ENCODE measurements at places on chromosomes 11 and 22.
A peak's percentile ranks its signal among the peaks of the same experiment; 100 is the strongest.

- peaks cover 13% of the 10 kb centered on the region for H3K36me3 ChIP-seq
- peak overlapping the region; percentile 64 for H3K27ac ChIP-seq
- no peak for DNase-seq
- no peak overlapping the region for H3K4me3 ChIP-seq
- peaks cover 31% of the 10 kb centered on the region for H3K4me1 ChIP-seq
These were observed 38.6 kb upstream of the CARS1 start for GRCh38 chr11:3095712-3096361.

DNA sequence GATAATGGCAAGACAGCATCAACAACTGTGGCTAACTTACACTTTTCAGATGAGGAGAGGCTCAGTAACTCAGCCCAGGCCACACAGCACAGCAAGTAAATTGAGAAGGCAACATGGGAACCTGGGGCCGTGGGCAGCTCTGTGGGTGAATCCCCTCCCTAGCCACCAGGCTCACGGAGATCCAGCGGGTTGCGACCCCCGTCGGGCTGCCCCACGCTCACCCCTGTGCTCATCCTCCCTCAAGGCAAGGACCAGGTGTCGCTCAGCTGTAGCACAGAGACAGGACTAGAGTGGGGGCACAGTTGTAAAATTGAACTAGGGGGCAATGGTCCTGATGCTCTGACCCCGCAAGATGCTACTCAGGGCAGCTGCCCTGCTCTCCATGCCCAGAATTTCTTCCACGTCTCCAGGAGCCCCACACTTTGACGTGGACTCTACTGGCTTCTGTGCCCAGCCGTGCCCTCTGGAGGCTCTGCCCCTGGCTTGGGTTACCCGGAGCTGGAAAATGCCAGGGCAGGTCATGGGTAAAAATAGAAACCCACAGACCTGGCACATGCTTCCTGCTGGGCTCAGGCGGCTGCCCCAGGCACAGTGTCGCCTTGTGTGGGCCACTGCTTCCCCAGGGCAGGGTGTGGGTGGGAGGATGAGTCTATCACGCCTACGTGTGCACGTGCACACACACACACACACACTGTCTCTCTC lies 9.0 kb downstream of the TUBA8 start:
- no peak overlapping the region for H3K27ac ChIP-seq
- no peaks in the 10 kb centered on the region for H3K36me3 ChIP-seq
- H3K4me3 ChIP-seq, result no peak overlapping the region
- no peak for DNase-seq
- peaks cover 5% of the 10 kb centered on the region for H3K4me1 ChIP-seq

- DNase-seq, result no peak
- H3K4me1 ChIP-seq, result peaks cover 5% of the 10 kb centered on the region
- no peaks in the 10 kb centered on the region for H3K36me3 ChIP-seq
- no peak within 1 kb of the TSS for H3K27ac ChIP-seq
These were observed at the start of gene RAG2 for GRCh38 chr11:36598051-36598450. RAG2 (minus strand) TSS chr11:36598236; CDS start chr11:36594168, 4,068 bp downstream.

- H3K4me3 ChIP-seq, result no peak overlapping the region
- H3K36me3 ChIP-seq, result peaks cover 11% of the 10 kb centered on the region
- peak overlapping the region; percentile 23 for H3K27ac ChIP-seq
- H3K4me1 ChIP-seq, result peaks cover 44% of the 10 kb centered on the region
These were observed 28.0 kb downstream of the SWAP70 start for GRCh38 chr11:9691865-9692264.

DNA sequence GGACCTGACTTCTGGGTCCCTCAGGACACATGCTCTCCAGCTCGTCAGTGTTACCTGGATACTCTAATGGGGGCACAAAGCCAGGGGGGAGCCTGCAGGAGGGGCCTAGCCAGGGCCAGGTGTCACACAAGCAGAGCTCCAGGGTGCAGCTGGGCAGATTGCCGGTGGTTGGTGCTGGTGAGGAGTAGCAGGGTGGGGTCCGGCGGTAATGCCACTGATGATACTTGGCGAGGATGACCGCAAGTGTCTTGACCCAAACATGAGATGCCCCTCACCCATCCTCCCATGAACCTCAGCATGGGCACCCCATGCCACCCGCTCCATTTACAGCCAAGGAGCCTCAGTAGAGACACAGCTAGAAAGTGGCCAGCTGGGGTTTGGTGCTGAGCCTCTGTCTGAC lies 15.1 kb upstream of the KCNQ1OT1 start:
- H3K4me3 ChIP-seq, result no peak overlapping the region
- no peak overlapping the region for H3K27ac ChIP-seq
- no peak for DNase-seq
- H3K4me1 ChIP-seq, result no peaks in the 10 kb centered on the region
- no peaks in the 10 kb centered on the region for H3K27me3 ChIP-seq

GRCh38 chr11:64850979-64851567 lies 6.6 kb upstream of the CDC42BPG start:
- peaks cover 86% of the 10 kb centered on the region for H3K4me1 ChIP-seq
- no peaks in the 10 kb centered on the region for H3K27me3 ChIP-seq
- peak overlapping the region; percentile 95 for H3K27ac ChIP-seq
- H3K36me3 ChIP-seq, result peaks cover 26% of the 10 kb centered on the region
- no peak for DNase-seq

DNA sequence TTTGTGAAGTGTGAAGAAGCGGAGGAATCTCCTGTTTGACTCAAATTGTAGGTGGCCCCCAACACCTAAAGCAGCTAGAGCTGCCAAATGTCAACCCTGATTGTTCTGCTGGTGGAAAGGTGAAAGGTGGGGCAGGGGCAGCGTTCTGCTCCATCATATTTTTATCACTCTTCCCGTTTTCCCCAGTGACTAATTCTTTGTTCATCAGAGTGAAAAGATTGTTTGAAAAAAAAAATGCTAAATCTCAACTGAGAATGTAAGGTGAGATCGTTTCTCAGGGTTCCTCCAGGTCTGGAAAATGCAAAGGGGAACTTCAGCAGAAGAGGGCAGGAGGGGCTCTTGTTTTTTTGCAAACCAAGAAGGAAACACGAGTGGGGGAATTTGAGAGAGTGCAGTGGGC lies 137.7 kb downstream of the MN1 start:
- H3K4me1 ChIP-seq, result peaks cover 7% of the 10 kb centered on the region
- no peak for DNase-seq
- H3K27ac ChIP-seq, result no peak overlapping the region

- H3K36me3 ChIP-seq, result no peaks in the 10 kb centered on the region
- H3K27me3 ChIP-seq, result peaks cover 4% of the 10 kb centered on the region
- no peak for DNase-seq
These were observed 5.6 kb downstream of the OVOL1 start for GRCh38 chr11:65792456-65792855.

DNA sequence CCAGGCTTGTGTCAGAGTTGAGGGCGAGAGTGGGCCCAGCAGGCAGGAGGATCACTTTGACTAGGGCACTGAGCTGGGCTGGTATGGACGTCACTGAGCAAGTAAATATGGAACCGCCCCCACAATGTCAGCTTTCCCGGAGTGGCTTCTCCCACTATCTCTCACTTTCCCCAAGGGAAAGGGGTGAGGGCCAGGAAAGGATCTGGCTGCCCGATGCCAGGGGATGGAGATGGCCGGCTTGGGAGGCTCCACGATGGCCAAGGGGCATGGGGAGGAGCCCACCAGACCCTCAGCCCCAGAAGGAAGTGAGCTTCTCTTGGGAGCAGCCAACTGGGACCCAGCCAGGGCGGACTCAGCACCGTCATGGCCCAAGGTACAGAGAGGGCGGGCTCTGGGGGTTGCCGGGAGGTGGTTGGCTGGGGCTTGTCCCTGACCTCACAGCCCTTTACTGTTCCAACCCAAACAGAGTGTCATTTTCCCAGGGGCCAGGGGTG lies 8.7 kb downstream of the PRDM11 start:
- H3K4me1 ChIP-seq, result peaks cover 19% of the 10 kb centered on the region
- H3K4me3 ChIP-seq, result no peak overlapping the region
- H3K36me3 ChIP-seq, result no peaks in the 10 kb centered on the region
- H3K27me3 ChIP-seq, result no peaks in the 10 kb centered on the region
- peak; percentile 47 for DNase-seq

DNA sequence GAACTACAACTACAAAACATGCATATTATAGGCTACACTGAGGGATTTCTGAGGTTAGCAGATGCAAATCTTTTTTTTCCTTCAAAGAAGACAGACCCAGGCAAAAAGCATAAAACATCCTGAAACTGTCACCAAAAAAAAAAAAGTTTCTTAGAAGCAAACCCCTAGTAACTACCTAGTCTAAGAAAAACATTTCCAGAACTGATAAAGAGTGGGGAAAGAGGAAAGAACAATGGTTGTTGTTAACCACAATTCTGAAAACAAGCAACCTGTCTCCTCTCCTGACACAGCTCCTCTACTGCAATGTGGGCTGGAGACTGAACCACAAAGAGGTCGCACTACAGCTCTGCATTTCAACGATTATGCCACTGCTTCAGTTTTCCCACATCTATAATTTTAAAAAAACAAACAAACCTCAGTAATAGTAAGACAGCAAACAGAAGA lies 15.0 kb downstream of the DENND5A start:
- H3K27ac ChIP-seq, result no peak overlapping the region
- peaks cover 13% of the 10 kb centered on the region for H3K4me1 ChIP-seq
- H3K4me3 ChIP-seq, result no peak overlapping the region
- no peaks in the 10 kb centered on the region for H3K27me3 ChIP-seq
- H3K36me3 ChIP-seq, result no peaks in the 10 kb centered on the region
- no peak for DNase-seq

GRCh38 chr11:94924612-94925011 lies 48.7 kb downstream of the CWC15 start:
- H3K4me1 ChIP-seq, result peaks cover 37% of the 10 kb centered on the region
- no peak for DNase-seq
- peak overlapping the region; percentile 67 for H3K27ac ChIP-seq
- no peak overlapping the region for H3K4me3 ChIP-seq

DNA sequence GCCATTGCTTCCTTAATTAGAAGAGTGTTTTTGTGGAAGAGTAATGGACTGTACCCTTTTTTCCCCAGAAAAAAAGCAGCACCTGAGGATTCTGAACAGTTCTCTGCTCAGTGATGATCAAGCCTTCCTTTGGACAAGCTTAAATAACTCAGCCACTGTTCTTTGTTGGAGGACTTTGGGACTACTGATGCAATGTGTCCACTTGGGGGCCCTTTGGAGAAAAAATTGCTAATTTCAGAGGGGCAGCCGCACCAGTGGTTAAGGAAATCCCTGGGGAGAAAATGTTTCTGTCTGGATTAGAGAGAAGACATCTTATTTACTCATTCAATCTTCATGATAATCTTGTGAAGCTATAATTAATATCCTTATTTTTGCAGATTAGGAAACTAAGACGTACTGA lies 5.3 kb upstream of the KMT2A start:
- H3K27ac ChIP-seq, result no peak overlapping the region
- H3K4me3 ChIP-seq, result no peak overlapping the region
- peaks cover under 1% of the 10 kb centered on the region for H3K27me3 ChIP-seq
- DNase-seq, result no peak

- peaks cover 42% of the 10 kb centered on the region for H3K4me1 ChIP-seq
- peak; percentile 63 for DNase-seq
- H3K36me3 ChIP-seq, result no peaks in the 10 kb centered on the region
- peak overlapping the region; percentile 96 for H3K27ac ChIP-seq
- H3K27me3 ChIP-seq, result no peaks in the 10 kb centered on the region
- peak overlapping the region; percentile 88 for H3K4me3 ChIP-seq
These were observed 697 bp downstream of the RNF169 start for GRCh38 chr11:74749127-74749964.

GRCh38 chr11:97973352-97973857 lies 1047.3 kb upstream of the CNTN5 start:
- H3K27ac ChIP-seq, result no peak overlapping the region
- H3K4me1 ChIP-seq, result no peaks in the 10 kb centered on the region
- DNase-seq, result no peak

DNA sequence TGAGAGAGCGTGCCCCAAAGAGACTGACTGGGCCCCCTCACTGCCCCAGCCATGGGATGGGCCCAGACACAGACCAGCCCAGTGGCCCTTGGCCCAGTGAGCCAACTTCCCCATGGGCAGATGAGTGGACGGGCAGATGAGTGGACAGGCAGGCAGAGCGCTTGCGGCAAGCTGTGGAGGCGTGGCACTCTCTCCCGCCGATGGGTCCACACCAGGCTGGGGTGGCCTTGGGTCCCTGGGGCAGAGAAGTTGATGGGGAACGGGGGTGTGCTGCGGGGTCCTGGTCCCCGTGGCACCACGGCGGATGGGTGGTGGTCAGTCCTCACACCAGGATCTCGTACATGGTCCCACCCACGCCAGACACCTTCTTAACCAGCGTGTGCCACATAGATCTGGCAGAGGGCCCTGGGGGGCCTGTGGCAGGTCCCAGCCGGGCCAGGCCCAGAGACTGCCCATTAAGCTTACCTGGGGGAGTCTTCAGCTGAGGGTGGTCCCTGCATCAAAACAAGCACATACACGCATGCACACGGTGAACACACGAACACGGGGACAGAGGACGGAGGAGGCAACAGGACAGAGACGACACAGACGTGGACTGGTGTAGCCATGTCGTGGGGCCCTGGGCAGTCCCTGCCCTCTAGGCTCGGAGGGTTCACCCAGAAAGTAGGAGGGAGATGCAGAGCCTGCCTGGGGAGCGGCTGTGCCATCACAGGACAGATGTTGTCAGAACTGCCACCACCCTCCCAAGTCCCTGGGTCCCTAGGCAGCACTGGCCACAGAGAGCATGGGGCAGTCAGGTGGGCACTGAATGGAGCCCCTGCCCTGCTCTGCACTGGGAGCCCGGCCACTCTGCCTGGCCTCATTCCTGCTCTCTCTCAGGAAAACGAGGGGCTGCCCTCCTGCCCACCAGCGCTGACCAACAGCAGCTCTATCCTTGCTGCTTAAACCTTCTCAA lies 182.2 kb downstream of the IGLL1 start:
- no peaks in the 10 kb centered on the region for H3K27me3 ChIP-seq
- no peak overlapping the region for H3K27ac ChIP-seq

- no peak overlapping the region for H3K4me3 ChIP-seq
- H3K27me3 ChIP-seq, result no peaks in the 10 kb centered on the region
- no peak overlapping the region for H3K27ac ChIP-seq
- no peaks in the 10 kb centered on the region for H3K36me3 ChIP-seq
- no peaks in the 10 kb centered on the region for H3K4me1 ChIP-seq
- DNase-seq, result no peak
These were observed 13.0 kb upstream of the OR6A2 start for GRCh38 chr11:6812390-6813005.

GRCh38 chr11:4539603-4540219 lies 5.3 kb upstream of the OR52M1 start:
- peak; percentile 40 for DNase-seq
- H3K27ac ChIP-seq, result no peak overlapping the region
- H3K4me3 ChIP-seq, result no peak overlapping the region

GRCh38 chr11:75878933-75879332 lies 63.9 kb downstream of the UVRAG start:
- H3K27ac ChIP-seq, result no peak overlapping the region
- no peaks in the 10 kb centered on the region for H3K36me3 ChIP-seq
- H3K4me1 ChIP-seq, result no peaks in the 10 kb centered on the region
- DNase-seq, result no peak

GRCh38 chr22:34225278-34225677 lies 305.0 kb upstream of the LARGE1 start:
- H3K4me1 ChIP-seq, result no peaks in the 10 kb centered on the region
- no peak overlapping the region for H3K4me3 ChIP-seq
- no peaks in the 10 kb centered on the region for H3K36me3 ChIP-seq
- no peak overlapping the region for H3K27ac ChIP-seq
- no peaks in the 10 kb centered on the region for H3K27me3 ChIP-seq
- DNase-seq, result no peak

GRCh38 chr22:42229455-42230149 lies 40.9 kb downstream of the TCF20 start:
- no peaks in the 10 kb centered on the region for H3K27me3 ChIP-seq
- peak; percentile 46 for DNase-seq
- H3K27ac ChIP-seq, result no peak overlapping the region
- peaks cover 39% of the 10 kb centered on the region for H3K4me1 ChIP-seq
- H3K4me3 ChIP-seq, result no peak overlapping the region

GRCh38 chr11:85517272-85517671 lies 109.9 kb downstream of the DLG2 start:
- no peak overlapping the region for H3K27ac ChIP-seq
- no peaks in the 10 kb centered on the region for H3K4me1 ChIP-seq
- H3K4me3 ChIP-seq, result no peak overlapping the region
- no peak for DNase-seq
- H3K27me3 ChIP-seq, result no peaks in the 10 kb centered on the region

Measured in upper lobe of left lung (tissue), 6 donors.